ENCODE measurements at places on chromosomes 4 and X.

GRCh38 chrX:56729152-56729850 is at the start of gene NBDY:
Gene NBDY (plus strand): TSS chrX:56729243. CDS start chrX:56729354, 111 bp downstream.
- DNase-seq, result no peak

DNA sequence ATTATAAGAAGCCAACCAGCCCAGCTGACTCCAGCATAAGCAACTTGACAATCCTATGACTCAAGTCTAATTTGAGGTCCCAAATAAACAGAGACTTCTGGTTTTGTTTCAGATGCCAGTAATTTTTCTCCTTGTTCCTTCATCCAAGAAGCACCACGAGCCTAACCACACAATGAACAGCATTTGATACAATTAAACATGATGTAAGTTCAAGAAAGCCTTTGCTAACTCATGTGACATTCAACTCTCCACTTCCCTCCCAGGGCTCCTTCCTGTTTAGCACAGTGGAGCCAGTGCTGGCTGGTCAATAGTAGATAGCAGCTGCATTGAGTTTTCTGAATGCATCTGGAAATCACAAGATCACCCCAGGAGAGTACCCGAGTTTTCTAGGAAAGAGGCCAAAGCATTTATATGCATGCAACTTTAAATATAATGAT is 206.3 kb downstream of the ARHGAP24 start:
- no peak for DNase-seq

GRCh38 chrX:30735839-30736238 is 82.6 kb downstream of the GK start:
- DNase-seq, result peak; percentile 4

DNA sequence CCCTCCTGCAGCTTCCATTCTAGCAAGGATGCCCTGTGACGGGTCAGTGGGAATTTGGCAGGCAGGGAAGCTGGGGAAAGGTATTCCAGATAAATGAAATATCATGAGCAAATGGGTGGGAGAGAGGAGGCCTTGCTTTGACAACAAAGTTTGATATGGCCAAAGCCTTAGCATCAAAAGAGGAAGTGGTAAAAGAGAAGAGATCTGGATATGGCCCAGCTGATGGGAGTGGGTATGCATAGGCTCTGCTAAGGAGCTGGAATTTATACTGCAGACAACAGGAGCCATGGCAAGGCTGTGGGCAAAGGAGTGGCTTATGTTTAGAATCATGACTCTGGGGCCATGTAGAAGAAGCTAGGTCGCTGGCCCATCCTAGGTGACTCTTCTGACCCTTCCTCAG is 89.2 kb downstream of the PJA1 start:
- no peak for DNase-seq

DNA sequence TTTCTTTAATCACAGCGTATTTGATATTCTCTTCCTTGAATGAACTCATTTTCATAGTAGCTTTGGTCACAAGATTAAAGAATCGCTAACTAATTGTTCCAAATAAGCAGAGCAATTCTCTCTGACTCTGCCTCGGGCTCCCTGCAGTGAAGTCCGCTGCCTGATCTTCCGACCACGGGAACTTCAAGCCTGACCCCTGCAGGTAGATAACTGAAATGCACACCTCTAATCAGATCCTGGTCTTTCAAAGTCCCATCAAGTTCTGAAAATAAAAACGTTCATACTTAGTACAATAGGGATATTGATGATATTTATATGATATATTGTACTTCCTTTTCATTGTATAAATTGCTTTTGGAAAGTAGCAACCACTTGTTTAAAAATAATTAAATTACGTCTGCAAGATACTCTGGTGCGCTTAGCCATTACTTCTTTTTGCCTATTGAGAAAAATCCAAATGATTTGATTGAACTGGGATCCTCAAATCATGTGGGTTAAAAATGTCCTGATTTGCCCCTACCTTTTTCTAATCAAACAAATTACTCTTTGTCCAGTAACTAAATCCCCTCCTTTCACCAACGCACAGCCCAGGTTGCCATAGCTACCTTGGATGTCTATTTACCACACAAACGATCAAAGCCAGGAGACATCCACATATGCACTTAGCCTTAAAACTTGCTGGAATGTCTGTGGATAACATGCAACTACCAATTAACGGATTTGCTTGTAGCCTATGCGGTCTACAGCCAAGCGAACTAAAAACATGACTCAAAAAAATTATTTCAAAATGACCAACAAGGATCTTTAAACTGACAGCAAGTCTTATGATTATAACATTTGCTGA is 4.2 kb downstream of the MID1 start:
- DNase-seq, result no peak

DNA sequence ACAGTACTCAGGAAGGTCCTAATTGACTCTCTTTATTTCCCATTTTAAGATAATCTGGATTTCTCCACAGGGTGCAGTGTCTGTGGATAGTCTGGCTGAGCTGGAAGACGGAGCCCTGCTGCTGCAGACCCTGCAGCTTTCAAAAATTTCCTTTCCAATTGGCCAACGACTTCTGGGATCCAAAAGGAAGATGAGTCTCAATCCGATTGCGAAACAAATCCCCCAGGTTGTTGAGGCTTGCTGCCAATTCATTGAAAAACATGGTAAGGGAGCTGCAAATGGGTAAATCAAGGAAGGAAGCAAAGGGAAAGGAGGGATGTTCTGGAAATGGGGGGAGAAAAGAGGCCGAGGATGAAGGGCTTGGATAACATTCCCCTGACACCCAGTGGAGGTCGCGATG is 26.0 kb downstream of the ARHGAP36 start:
- DNase-seq, result no peak

DNA sequence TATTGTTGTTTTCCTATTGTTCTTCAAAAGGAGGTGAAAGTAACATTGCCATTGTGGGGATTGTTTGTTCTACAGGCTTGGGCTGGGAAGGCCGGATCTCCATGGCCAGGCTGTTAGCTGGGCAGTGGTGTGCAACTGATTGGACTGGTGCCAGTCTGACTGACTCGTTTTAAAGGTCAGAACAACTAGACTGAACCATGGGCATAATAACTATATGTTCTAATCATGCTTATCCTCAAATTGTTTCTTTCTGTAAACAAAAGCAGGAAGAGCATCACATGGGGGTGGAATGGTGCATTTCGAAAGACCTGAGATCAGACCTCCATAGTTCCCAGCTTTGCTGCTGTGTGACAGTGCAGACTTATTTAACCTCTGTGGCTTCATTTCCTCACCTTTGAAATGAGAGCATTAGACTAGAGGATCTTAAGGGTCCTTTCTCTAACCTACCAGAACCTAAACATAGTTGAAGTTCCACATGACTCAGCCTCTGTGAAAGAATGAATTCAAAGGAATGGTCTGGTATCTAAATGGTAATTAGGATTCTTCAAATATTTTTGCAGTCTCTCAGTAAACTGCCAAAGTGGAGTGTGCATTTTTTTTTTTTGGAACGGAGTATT is 66.7 kb upstream of the PGRMC2 start:
- no peak for DNase-seq

GRCh38 chr4:140176735-140177134 is 22.8 kb upstream of the MAML3 start:
- DNase-seq, result no peak

DNA sequence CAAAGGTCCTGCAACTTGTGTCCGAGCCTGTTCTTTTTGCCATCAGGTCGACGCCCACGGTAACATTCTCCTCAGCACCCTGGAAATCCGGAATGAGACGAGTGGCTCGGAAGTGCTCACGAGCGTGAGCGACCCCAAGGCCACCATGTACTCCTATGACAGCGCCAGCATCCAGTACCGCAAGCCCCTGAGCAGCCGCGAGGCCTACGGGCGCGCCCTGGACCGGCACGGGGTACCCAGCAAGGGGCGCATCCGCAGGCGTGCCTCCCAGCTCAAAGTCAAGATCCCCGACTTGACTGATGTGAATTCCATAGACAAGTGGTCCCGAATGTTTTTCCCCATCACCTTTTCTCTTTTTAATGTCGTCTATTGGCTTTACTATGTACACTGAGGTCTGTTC is 37.9 kb downstream of the COMMD8 start:
- no peak for DNase-seq

DNA sequence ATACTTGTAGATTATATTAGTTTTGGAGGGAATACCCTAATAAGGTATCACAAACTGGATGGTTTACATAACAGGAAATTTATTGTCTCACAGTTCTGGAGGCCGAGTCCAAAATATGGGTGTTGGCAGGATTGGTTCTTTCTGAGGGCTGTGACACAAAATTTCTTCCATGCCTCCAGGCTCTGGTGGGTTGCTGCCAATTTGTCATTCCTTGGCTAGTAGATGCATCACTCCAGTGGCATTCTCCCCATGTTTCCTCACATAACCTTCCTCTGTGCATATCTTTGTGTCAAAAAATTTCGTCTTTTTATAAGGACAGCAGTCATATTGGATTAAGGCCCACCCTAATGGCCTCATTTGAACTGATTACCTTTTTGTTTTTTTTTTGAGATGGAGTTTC is 49.3 kb downstream of the APELA start:
- no peak for DNase-seq

DNA sequence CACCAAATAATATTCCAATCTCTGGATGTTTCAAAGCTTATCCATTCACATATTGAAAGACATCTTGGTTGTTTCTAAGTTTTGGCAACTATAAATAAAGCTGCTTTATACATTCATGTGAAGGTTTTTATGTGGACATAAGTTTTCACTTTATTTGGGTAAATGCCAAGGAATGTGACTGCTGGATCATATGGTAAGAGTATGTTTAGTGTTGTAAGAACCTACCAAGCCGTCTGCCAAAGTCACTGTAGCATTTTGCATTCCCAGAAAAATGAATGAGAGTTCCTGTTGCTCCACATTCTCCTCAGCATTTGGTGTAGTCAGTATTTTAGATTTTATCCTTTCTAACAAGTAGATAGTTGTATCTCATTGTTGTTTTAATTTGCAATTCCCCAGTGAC is 1047.7 kb downstream of the C4orf33 start:
- no peak for DNase-seq

GRCh38 chrX:130575831-130576389 is 174.1 kb downstream of the RBMX2 start:
- peak; percentile 3 for DNase-seq

- no peak for DNase-seq
These were observed 433.9 kb upstream of the ATOH1 start for GRCh38 chr4:93394545-93395081.

DNA sequence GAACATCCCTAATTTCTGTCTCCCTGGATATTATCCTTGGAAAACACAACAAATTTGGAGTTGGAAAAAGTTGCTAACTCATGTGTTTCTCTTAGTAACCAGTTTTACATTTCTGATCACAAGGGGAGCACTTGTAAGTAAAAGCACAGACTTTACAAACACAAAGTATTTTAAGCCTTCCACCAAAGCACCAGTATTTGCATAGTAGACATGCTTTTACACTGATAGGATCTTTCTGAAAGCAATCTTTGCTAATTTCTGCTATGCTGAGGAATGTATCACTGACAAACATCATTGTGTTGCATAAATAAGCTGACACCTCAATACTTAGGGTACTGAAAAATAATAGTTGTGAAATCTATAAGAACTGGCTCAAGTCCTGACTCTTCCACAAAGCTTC is 100.6 kb downstream of the MID1 start:
- DNase-seq, result no peak

DNA sequence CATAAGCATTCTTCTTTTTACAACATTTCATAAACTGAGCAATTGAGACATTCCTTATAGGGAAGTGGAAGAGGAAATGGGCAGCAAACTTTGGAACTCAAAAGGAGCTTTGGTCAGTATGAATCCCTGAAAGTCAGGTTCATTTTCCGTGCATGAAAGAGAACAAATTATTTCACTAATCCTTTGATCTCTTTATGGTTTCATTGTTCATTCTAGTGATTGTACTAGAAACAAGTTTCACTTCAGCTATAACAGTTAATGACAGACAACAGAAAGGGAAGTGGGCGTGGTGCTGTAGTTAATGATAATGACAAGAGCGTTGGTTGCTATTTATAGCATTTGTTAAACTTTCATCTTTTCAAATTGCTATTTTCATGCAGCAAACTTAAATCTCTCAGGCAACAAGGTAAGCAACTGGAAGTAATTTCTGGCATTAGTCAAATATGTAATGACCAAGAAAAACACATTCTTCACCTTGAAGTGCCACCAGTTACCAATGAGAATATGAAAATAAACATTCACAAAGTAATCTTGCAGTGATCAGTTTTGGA is 98.4 kb downstream of the AREG start:
- DNase-seq, result peak; percentile 1

GRCh38 chrX:122504026-122504425 is 680.1 kb upstream of the GRIA3 start:
- no peak for DNase-seq

DNA sequence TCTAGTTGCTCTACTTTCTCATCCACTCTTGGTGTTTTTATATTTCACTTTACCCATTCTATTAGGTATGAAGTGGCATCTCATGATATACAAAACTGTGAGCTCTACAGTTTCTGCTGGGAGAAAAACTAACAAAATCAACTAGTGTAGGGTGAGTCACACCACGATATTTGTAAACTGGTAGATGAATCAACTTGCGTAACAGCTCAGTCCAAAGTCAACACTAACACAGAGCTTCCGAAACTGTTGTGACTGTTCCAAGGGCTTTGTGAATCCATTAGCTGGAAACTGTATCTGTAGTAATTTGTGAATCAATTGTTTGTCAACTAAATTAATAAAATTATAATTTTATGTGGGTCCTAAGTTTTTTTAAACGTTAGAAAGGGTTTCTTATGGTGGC is 119.8 kb upstream of the TSPAN5 start:
- no peak for DNase-seq

- no peak for DNase-seq
These were observed 319.7 kb downstream of the PCDH18 start for GRCh38 chr4:137212601-137213000.

DNA sequence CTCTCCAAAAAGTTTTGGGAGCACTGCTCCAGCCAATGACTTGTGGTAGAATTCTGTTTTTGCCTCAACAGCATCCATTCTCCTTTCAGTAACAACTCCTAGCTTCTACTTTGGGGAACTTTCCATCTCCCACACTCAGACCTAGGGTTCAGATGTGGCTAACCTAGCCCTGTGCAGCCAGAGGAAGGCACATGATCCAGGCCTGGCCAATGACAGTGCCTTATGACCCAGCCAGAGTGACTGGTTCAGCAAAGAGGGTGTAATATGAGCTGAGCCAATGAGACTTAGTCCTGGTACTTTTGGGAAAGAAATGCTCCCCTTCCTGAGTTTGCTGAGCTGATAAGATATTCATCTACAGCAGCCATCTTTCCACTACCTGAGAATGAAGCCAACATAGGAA is 5.4 kb upstream of the USP46 start:
- no peak for DNase-seq

- no peak for DNase-seq
These were observed 32.0 kb downstream of the LIMCH1 start for GRCh38 chr4:41569961-41570360.

DNA sequence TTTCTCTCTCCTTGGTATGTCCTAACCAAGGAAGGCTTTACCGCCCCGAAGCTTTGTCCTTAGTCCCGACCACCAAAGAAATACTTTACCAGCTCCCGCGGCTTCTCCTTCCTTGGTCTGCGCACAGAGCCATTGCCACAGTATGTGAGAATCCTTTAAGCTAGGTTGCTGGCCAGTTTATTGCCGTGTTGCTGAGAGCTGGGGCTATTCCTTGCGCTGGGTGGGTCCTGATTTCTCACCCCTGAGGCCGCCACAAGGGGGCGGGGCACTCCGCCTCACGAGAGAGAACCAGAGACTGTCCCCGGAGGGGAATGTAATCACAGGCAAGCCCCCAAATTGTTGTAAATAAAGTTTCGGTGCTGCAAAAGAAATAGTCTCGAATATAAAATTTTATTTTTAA is 331.0 kb upstream of the PCDH10 start:
- no peak for DNase-seq

GRCh38 chr4:124318292-124318691 is 394.2 kb downstream of the ANKRD50 start:
- DNase-seq, result no peak
